ENCODE measurements at places on chromosomes 7 and 10.

DNA sequence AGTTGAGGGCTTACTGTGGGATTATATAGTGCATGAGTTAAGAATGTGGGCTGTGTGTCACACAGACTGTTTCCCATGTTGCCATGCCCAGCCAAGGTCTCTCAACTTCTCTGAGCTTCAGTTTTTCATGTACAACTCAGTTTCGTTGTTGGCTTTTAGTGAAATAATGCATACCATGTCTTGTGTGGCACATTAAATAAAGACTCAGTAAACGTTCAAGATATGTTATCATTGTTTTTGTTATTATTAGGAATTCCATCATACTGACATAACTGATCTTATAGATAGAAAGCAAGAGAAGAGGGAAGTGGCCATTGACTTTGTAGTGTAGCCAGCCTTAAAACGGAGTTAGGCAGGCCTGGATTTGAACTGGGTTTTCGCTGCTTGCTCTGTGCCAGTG, 2.9 kb downstream of the CDK14 start:
- no peak for DNase-seq

DNA sequence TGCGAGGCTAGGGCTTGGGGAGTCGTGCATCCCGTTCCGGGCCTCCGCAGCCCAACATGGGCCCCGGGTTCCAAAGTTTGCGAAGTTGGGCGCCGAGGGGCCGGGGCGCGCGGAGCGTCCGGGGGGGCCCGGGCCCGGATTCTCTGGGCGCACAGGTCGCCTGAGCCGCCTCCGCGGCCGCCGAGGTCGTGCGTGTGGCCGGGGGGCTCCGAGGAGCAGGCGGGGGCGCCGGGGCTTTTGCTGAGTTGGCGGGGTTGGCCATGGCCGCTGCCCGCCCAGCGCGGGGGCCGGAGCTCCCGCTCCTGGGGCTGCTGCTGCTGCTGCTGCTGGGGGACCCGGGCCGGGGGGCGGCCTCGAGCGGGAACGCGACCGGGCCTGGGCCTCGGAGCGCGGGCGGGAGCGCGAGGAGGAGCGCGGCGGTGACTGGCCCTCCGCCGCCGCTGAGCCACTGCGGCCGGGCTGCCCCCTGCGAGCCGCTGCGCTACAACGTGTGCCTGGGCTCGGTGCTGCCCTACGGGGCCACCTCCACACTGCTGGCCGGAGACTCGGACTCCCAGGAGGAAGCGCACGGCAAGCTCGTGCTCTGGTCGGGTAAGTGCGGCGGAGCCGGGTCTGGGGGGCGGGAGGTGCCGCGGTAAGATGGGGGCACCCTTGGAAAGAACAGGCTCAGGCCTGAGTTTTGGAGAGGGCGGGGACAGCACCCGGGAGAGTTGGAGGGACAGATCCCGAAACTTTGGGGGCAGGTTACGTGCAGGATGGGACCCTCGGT, 643 bp downstream of the SMO start:
- no peak for DNase-seq

GRCh38 chr7:66927348-66927948, 6.4 kb downstream of the TMEM248 start:
- DNase-seq, result no peak

- DNase-seq, result no peak
These were observed 14.1 kb downstream of the USP54 start for GRCh38 chr10:73576890-73577591.

GRCh38 chr7:27114881-27115220, 12.4 kb upstream of the HOXA2 start:
- DNase-seq, result no peak

- DNase-seq, result no peak
These were observed 657 bp downstream of the ECHDC3 start for GRCh38 chr10:11742779-11743298.

GRCh38 chr7:131540491-131541162, 15.8 kb downstream of the PODXL start:
- no peak for DNase-seq

- no peak for DNase-seq
These were observed 149.2 kb downstream of the GNAT3 start for GRCh38 chr7:80362677-80363076.

DNA sequence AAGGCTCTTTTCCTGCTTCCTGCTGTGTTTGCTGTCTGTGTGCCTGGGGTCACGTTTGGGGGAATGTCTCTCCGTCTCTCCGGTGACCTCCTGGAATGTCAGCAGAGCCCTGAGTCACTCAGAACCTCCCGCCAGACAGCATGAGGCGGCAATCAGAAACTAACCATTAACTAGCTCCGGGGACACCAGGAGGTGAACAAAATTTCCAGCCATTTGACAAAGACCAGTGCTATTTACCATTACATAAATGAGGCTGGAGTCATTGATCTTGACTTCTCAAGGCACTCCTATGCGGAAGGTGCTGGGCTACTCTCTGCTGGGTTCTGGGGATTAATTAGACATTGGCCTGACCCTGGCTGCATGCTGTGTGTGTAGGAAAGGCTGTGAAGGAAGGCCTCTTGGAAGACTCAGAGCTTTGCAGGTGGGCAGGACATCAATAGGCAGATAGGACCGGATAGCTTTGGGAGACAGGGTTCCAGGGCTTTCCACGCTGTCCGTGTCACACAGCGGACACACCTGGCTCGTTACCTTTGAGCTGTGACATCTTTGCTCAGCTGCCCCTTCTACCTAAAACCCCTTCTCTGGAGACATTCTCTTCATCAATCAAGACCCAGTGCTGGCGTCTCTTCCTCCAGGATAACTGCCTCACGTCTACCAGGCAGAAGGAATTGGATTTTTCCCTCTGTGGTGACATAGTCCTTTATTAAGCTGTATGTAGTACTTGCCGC, 77.0 kb downstream of the PFKFB3 start:
- DNase-seq, result no peak

- DNase-seq, result no peak
These were observed 5.0 kb downstream of the KNDC1 start for GRCh38 chr10:133164816-133165555.

DNA sequence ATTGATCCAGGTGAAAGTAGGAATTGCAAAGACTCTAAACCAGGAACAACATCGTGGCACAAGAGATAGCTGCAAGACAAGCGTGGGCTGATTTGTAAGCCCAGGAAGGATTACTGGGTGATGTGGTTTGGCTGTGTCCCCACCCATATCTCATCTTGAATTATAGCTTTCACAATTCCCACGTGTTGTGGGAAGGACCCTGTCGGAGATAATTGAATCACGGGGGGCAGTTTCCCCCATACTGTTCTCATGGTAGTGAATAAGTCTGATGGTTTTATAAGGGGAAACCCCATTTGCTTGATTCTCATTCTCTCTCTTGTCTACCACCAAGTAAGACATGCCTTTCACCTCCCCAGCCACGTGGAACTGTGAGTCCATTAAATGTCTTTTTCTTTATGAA, 59.5 kb downstream of the ST8SIA6 start:
- no peak for DNase-seq

DNA sequence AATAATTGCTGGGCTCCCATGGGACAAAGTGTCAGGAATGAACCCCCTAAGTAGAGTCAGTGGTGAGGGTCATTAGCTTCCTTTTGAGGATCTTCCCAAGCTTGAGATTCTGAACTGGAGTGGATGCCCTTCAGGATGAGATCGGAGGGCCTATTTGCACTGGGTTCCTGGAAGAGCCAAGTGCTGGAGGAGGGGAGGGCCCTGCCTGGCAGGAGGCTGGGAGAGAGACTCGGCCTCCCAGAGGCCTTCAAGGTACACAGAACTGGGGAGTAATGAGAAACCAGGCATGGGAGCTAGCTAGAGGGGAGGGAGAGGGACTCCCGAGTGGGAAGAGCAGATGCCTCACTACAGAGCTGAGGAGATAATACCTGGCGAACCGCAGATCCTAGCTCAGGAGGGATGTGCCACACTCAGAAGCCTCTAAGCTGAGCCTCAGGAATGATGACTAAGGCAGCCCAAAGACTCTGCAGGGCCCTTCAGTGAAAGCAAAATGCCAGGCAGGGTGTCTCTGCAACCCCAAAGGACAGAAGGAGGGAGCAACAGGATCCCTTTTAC, 9.4 kb downstream of the PDAP1 start:
- no peak for DNase-seq

- no peak for DNase-seq
These were observed 4.4 kb upstream of the SMC3 start for GRCh38 chr10:110563132-110563531.

DNA sequence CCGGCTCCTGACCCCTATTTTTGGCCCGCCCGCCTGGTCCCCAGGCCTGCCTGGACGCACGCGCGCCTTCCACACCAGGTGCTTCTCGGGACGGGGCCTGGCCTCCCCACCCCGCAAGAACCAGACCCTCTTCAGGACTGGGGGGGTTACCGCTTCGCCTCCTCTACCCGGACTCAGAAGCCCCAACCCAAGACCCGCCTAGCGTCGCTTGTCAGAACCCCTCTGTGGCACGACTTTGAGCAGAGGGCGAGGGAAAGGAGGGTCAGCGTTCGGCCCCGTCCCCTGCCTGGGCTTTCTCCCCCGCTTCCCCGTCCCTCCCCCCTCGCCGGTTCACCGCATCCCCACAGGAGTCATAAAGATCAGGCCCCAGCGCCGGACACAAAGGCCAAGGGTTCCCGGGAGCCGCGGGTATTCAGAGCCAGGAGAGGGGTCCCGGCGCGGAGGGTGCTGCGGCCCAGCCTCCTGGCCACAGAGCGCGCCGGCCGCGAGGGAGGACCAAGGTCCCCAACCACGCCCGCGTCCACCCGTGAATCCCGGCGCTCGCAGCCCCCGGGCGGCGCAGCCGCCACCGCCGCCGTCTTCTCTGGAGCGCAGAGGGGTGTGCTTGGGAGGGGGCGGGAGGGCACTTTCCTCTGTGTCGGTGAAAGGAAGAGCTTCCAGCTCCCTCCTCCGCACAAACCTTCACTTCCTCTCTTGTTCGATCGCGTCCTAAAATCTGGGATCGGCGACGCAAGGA, 351.9 kb downstream of the DNAJB6 start:
- DNase-seq, result peak; percentile 24

- no peak for DNase-seq
These were observed 52.0 kb downstream of the ZRANB1 start for GRCh38 chr10:124993736-124994451.

DNA sequence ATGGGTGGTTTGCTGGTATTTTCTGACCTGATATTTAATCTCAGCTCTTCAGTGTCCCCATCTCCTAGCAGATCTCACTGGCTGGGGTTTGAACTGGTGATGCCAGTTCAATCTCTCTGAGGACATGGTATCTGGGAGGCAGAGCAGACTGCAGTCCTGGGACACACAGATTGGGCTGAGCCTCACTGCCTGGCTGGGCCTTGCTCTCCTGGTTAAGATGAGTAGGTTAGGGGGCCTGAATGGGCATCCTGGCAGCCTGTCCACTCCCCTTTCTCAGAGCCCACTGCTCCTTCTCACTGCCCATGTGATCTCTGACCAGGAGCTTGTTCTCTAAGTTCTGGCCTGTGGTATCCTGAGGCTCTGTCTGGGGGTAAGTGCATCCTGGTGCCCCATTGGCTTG, 363.4 kb downstream of the GLRX3 start:
- peak; percentile 19 for DNase-seq

- DNase-seq, result no peak
These were observed 92.0 kb upstream of the FAM13C start for GRCh38 chr10:59454171-59454919.

GRCh38 chr7:155090684-155091083, 20.6 kb downstream of the HTR5A start:
- no peak for DNase-seq

GRCh38 chr10:80259405-80259871, 30.0 kb downstream of the MAT1A start:
- DNase-seq, result no peak

- no peak for DNase-seq
These were observed 86.3 kb upstream of the MKLN1 start for GRCh38 chr7:131241386-131241785.

- DNase-seq, result no peak
These were observed 45.1 kb upstream of the AGR3 start for GRCh38 chr7:16926861-16927260.

DNA sequence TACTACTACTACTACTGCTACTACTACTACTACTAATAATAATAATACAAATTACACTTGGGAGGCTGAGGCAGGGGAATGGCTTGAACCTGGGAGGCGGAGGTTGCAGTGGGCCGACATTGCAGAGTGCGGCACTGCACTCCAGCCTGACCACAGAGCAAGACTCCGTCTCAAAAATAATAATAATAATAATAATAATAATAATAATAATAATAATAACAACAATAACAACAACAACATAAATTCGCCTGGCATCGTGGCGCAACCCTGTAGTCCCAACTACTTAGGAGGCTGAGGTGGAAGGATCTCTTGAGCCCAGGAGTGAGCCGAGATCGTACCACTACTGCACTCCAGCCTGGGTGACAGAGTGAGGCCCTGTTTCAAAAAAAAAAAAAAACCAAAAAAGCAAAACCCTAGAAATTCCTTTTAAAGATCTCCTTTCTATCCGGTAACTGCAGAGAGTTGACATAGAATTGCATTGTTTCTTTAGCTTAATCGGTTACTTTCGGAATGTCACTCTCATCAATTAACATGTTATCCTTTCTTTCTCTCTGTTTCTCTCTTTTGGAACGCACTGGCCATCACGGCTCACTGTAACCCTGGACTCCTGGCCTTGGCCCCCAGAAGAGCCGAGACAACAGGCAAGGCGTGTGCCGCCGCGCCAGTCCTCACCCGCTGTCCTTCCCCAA, 972 bp downstream of the PHYH start:
- DNase-seq, result no peak

DNA sequence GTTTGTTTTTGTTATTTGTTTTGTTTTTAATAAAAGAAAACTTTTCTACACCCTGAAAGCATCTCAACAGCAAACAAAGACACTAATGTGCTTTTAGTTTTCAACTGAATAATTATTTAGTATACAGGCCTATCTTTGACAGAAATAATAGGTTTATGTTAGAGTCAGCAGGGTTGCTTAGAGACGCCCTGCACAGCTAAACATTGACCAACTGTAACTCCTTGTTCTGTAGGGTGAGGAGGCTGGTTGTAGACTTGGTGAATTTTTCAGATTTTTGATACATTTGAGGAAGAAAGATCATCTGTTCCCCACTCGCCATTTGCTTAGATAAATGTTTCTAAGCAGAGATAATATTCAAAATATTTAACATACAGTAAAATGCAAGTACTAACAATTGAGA, 103.1 kb downstream of the CALCR start:
- no peak for DNase-seq

GRCh38 chr7:116953906-116954838, 871 bp downstream of the ST7 start:
- DNase-seq, result peak; percentile 36

- peak; percentile 75 for DNase-seq
These were observed 46.0 kb downstream of the ZNF777 start for GRCh38 chr7:149414745-149415390.

GRCh38 chr10:58239561-58240169, 28.0 kb downstream of the IPMK start:
- no peak for DNase-seq

GRCh38 chr10:15244635-15245197, 76.2 kb upstream of the NMT2 start:
- no peak for DNase-seq

- DNase-seq, result no peak
These were observed 232.5 kb upstream of the MDFIC start for GRCh38 chr7:114689406-114689805.

- no peak for DNase-seq
These were observed 56.8 kb downstream of the FAS start for GRCh38 chr10:89047397-89047796.
